B cell (primary cell): ENCODE measurements at places on chromosomes 12 and 14.

DNA sequence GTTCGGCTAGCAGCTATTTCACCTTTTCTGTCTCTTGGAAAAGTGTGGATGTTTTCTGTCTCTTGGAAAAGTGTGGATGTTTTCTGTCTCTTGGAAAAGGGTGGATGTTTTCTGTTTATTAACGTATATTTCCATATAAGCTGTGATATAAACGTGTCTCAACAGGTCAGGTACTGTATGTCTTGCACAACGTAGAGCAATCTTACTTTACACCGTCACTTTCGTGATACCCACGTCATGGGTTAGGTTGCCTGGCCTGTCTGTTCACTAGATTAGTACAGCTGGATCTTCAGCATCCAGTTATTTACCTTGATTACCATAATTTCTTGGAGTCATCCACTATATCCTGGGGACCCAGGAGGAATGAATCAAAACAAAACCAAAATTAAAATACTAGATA, 14.1 kb downstream of the CLEC7A start:
- no peak for DNase-seq

DNA sequence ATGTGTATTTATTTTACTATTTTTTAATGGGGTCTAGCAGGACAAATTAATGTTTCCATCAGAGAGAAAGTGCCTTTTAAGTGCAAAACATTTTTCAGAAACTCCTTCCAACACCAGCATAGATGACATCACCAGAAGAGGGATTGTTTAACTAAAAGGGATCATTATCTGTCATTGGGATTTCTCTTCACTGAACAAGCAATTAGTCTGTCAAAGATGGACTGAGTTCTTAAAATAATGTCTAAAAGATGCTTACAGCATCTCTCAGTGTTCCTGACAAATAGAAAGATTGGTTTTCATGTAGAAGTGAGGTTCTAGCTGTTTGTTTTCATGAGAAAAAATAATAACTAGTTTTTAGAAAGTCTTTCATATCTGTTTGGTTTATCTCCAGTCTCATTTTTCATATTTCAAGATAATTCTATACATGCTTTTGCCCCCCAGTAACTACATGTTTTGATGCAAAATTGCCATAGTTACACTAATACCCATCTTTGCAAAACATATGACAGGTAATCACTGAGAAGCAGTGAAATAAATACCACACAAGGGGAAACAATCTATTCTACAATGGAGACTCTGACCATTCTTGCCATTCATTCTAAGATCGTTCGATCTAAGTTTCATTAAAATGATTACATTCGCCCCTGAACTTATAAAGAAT, 850.3 kb downstream of the GALC start:
- DNase-seq: no peak

GRCh38 chr12:18612971-18613370, 124.8 kb downstream of the PLCZ1 start:
- DNase-seq: no peak

DNA sequence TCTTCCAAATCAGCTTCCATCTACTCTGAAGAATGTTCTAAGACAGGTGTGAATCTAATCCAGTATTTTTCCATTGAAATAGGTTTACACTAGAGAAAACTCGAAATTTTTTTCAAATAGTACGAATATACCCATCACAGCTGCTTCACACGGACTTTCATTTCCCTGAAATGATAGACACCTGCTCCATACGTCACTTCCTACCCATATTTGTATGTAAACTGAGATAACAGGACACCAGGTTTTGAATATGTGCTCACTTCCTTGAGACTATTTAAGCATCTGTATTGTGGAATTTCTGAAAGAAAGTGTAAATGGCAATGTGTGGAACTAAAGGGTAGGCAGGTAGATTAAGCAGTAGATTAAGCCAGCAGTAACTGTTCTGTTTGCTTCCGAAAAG, 13.4 kb upstream of the ITPR2 start:
- peak; percentile 67 for DNase-seq

GRCh38 chr12:71704920-71705319, 19.0 kb downstream of the TMEM19 start:
- no peak for DNase-seq

DNA sequence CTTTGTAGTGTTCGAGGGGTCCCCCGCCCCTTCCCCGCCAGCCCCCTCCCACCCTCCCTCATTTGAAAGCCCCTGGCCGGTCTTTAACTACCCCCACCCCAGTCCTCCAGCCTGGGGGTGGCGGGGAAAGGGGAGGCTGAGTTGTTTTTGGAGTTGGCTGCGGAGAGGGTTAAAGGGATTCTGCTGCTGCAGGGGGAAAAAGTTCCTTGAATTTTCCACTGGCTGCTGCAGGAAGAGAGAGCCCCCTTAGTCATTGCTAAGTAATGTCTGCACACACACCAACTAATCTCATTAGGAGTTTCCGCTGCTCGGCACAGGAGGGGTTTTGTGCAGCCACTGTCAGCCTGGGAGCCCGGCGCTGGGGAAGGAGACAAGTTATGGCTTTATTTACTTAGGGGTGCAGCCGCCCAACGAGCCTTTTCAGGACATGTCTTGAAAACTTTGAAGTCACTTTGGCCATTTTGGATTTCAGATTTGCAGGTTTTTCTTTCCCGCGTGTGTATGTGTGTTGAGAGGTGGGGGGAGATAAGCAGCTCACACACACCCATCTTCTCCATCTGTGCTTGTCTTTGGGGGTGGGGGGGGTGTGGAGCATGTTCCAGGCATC, 1.8 kb downstream of the ELK3 start:
- DNase-seq: no peak

- DNase-seq: peak; percentile 63
Measured at GRCh38 chr12:54251667-54252284, 28.1 kb downstream of the CBX5 start.

DNA sequence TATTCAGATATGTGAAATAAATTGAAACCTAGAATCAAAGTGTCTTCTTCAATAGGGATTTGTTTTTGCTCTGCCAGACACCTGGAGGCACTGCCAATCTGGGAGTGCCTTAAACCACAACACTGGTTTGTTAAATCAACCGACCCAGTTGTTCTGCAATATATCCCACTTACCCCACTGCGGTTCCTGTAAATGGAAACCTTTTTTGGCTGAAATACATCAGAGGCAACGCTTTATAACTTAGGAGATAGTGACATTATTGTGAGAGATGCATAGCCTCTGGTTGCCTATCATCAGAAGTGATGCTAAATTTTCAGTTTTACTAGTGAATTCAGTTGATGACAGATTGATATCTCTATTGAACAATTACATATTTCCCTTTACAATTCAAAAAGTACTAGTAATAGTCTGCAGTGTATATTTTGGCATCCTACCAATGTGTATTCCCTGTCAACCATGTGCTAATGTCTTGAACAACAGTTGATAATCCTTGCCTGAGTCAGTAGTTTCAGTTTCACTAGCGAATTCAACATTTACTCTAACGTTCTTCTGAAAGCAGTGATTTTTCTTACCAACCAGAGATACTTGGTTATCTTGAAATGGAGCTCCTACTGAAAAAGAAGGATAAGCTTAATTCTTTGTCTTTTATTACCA, 30.5 kb downstream of the PPP2R5C start:
- no peak for DNase-seq

DNA sequence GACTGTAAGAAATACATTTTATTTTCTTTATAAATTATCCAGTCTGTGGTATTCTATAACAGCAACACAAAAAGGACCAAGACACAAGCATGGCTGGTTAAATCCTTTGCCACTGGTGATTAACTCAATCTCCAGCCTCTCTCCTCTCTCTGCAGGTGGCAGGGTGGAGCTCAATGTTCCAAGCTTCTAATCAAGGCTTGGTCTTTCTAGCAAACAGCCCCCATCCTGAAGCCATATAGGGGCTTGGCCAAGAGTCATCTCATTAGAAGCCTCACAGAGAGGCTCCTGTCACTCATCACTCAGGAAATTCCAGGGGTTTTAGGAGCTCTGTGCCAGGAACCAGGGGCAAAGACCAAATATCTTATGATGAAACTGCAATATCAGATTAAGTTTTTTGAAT, 12.0 kb downstream of the C12orf75 start:
- DNase-seq: no peak

- DNase-seq: no peak
Measured at GRCh38 chr14:24116128-24116814, 1.5 kb upstream of the NRL start.

- DNase-seq: no peak
Measured at GRCh38 chr12:50246873-50247612, 36.3 kb downstream of the LIMA1 start.

GRCh38 chr12:114448618-114448933, 42.6 kb upstream of the TBX5 start:
- DNase-seq: no peak

- no peak for DNase-seq
Measured at GRCh38 chr12:27176765-27177164, 67.3 kb upstream of the STK38L start.

DNA sequence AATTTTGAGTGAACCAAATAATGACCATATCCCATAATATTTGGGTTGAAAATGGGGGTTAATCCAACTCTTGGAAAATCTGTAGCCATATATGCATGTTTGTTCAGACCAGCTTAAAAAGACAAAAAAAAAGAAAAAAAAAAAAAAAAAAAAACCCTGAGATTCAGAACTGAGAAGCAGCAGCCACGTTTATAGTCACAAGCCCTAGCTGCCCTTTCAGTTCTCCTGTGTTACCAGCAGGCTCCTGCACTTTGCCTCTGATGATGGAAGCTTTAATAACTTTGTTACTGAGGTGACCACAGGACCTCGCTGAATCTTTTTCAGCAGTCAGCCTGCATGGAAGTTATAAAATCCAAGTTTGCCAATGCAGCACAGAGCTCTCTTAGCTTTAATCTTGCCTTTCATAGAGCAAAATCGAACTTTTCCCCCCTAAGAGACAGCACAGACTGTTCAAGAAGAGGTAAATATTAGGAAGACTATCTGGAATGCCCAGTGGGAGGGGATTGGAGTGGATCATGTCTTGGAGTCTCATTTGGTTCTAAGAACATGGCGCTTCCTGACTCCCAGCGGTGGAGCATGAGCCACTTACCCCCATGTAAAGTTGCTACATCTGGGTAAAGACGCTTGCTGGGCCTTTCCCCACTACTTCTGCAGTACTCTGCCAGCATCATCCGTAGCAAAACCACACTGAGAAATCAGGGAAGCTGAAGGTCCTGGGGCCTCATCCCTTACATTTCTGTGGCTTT, 20.6 kb downstream of the GNG2 start:
- peak; percentile 34 for DNase-seq

DNA sequence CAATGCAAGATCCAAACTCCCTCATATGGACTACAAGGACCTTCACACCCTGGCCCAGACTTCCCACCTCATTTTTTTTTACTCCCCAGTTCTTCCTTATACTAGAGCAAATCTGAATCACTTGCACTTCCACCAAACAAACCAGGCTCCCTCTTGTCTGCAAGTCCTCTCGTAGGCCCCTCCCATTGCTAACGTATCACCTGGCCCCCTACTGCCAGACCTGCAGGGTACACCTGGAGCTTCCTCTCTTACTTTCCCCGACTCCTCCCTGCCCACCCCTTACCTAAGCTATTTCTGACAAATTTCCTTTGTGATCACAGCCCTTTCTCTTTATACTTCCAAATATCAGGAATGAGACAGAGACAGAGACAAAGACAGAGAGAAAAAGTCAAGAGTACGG, 463.9 kb downstream of the GALC start:
- DNase-seq: no peak

DNA sequence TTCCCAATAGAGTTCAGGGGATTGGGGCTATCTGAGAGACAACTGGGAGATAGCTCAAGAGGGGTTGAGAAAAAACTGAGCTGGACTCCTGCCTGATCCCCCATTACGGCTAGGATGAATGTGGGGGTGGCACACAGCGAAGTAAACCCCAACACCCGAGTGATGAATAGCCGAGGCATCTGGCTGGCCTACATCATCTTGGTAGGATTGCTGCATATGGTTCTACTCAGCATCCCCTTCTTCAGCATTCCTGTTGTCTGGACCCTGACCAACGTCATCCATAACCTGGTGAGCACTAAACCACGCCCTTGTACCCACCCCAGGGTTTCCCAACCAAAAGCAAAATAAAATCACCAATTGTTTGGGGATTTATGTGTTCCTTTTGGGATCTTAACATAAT, 1.0 kb downstream of the ORMDL2 start:
- DNase-seq: no peak

- DNase-seq: no peak
Measured at GRCh38 chr12:75553398-75553797, 42.0 kb upstream of the KRR1 start.

GRCh38 chr14:67393689-67394088, 18.3 kb downstream of the PLEK2 start:
- DNase-seq: no peak

GRCh38 chr12:34396006-34396860, 373.9 kb downstream of the ALG10 start:
- DNase-seq: no peak

- peak; percentile 91 for DNase-seq
Measured at GRCh38 chr14:92615451-92615850, 101.9 kb downstream of the RIN3 start.

- DNase-seq: no peak
Measured at GRCh38 chr12:43540470-43540869, 11.5 kb downstream of the ADAMTS20 start.

DNA sequence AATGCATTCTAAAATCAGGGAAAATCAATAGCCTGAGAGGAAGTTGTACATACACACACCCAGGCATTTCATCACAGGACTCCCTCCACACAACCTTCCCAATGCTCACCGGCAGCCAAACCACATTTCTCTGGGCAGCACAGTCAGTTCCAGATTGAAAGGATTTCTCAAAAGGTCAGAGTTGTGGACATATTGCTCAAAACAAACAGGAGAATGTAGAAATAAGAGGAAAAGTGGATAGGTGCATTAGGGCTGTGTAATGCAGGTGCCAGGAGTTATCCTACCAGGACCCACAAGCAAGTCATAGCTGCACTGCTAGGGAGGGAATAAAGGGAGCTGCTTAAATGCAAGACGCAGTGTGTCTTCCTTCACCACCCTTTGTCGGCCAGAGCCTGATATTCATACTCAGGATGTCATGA, 62.9 kb downstream of the GCH1 start:
- no peak for DNase-seq

DNA sequence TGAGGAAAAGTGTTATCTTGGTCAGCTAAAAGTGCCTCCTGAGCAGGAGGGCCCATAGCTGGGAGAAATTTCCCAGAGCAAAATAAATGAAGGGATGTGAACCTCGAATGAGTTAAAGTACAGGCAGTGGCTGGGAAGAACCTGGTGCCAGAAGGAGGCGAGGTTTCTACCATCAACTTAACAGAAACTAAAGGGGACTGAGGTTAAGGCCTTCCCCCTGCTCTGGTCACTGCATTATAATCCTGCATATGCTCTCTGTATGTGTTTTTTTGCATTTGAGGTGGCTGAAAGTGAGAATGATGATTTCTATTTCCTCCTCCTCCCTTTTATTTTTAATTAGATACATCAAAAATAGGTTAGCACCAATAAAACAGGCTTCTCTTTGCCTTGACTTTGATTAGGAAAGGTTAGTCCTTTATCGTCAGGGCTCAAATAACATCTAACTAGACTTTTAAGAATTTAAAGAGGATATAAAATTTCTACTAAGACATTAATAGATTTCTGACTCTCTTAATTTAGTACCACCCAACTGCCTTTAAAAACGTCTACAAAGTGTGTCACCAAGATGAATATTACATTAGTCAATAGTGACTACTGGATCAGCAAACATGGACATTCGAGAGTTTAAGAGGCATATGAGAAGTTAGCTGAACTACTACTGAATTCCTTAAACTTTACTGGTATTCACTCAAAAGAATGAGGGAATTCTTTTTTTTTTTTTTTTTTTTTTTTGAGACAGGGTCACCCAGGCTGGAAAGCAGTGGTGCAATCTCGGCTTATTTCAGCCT, 49.2 kb downstream of the GALNT4 start:
- no peak for DNase-seq
